ENCODE measurements at places on chromosomes 13 and 19.

DNA sequence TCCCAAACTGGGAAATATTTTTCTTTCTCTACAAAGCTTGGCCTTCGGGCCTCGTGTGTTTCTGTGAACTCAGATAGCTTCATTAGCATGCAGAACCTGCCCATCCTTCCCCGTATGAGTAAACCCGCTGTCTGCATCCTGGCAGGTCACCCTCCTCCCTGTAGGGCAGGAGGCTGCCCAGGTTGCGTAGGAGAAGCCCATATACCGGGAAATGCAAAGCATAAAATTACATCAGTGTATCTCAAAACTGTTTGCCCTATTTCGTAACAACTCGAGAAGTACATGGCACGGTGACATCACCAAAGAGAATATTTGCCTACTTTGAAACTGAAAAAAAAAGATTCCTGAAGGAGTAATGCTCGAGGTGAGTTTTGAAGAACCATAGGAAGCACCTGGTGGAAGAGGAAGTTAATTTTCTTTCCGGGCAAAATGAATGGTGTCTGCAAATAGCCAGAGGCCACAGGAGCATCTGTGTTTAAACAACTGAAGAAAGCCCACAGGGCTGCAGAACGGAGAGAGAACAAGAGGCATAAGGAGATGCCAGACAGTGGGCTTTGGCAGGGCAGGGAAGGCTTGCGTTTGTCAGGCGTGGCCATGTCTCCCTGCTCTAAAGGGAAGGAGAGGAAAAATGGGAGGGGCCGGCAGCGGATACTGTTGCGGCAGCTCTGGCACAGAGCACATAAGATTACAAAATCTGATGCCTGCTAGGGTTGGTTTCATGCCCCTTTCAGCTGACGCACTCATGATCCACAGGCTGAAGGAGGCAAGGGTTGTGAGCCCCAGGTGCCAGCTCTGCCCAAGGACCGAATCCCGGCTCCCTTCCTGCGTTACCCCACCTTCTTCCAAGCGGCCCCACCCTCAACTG, 81.4 kb downstream of the IRS2 start:
- no peak for DNase-seq

DNA sequence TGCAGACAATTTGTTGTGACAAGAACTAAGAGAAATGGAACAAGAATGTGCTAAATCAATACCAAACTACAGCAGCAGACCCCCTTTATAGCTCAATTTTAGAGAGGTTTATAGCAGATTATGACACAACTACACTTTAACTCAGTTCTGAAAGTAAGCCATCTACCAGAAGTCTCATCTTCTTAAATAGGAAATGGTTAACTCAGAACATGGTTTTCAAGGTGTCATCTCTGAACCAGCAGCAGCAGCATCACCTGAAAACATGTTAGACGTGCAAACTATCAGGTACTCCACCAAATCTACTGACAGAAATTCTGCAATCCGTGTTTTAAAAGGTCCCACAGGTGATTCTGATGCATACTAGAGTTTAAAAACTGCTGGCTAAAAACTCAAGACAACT, 6.8 kb downstream of the LHFPL6 start:
- no peak for DNase-seq

DNA sequence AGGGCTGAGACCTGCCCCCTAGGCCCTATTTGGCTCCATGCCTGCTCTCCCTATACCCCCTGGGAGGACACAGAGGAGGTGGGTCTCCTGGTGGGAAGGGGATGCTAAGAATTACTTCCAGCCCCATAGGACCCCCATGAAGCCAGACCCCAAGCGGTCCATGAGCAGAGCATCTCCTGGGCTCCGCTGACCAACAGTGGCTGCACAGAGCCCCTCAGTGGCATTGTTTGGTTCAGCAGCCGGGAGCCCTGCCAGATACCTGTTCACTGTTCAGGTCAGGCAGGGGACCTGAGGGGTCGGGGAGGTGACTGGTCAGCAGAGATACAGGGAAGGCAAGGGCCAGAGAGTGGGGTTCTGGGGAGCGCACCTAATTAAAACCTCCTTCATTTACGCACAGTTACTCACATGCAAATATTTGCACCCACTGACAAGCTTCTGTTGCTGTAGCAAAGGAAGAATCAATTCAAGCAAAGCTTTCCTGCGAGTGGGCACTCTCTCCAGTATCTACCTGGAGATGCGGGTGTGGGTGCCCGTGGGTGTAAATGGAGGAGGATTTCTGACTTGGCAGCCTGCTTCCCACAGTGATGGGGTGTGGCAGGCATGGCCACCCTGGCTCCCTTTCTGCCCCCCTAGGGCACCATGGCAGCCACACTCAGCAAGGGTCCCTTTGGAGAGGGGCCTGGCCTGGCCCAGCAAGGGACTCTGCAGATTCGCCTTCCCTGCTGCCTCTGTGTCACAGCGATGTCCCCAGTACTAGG, 83.5 kb downstream of the CHST8 start:
- DNase-seq = no peak

GRCh38 chr13:60329221-60329923, 67.6 kb upstream of the TDRD3 start:
- DNase-seq = no peak

- no peak for DNase-seq
Measured at GRCh38 chr13:29713839-29714238, 118.4 kb upstream of the SLC7A1 start.

GRCh38 chr13:46530084-46530935, 22.7 kb upstream of the LRCH1 start:
- DNase-seq = no peak

- no peak for DNase-seq
Measured at GRCh38 chr13:25860862-25861261, 191.0 kb downstream of the SHISA2 start.

GRCh38 chr13:114328034-114328433, 13.7 kb downstream of the CHAMP1 start:
- DNase-seq = no peak
